ENCODE measurements at places on chromosomes 5 and 9.

- no peak for DNase-seq
Observed at GRCh38 chr9:94649100-94649819, 9.9 kb upstream of the FBP1 start.

DNA sequence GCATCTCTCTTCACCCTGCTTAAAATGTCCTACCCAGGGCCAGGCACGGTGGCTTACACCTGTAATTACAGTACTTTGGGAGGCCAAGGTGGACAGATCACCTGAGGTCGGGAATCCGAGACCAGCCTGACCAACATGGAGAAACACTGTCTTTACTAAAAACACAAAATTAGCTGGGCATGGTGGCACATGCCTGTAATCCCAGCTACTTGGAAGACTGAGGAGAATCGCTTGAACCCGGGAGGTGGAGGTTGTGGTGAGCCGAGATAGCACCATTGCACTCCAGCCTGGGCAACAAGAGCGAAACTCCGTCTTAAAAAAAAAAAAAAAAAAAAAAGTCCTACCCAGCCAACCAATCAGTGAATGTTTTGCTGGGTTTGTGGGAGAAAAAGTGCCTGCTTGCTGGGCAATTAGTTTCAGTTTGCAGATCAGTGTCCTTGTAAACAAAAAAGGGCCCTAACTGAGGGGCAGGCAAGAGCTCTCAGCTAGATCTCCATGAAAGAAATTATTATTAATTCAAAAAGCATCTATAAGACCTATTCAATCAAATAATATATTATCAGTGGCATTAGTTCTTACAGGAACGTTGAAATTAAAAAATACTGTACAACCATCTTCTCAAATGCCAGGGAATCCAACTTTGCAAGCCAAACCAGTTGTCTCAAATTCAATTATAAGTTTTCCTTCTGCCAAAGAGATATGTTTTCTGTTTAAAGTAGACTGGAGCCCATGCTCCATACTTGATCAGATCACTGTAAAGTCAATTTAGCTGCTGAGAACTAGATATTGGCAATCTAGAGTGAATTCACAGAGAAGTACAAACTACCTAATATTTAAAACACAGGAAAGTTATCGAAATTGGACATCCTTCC is 3.9 kb downstream of the MEGF9 start:
- no peak for DNase-seq

DNA sequence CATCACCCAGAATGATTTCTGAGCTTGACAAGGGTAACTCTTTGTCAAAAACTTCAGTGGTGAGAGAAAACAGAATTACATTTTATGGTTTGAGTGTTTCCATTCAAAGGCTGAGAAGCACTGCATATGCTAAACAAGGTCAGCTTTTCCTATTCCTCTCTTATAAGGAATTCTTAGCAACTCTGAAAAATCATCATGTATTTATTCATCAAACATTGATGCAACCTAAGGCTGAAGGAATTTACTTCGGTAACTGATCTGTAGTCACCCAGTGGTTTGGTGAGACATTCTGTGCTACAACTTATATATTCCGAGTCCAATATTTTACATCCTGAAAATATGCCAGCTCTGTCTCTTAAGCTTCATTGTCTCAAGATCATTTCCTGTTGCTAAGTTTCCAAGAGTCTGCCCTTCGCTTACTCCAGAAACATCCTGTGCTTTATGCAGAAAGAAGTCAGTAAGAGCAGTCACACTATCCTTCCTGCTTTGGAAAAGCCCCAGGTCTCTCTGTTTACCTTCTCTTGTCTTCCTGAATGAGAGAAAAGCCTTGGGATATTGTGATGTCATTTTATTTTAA is 176.6 kb upstream of the TBCA start:
- no peak for DNase-seq

DNA sequence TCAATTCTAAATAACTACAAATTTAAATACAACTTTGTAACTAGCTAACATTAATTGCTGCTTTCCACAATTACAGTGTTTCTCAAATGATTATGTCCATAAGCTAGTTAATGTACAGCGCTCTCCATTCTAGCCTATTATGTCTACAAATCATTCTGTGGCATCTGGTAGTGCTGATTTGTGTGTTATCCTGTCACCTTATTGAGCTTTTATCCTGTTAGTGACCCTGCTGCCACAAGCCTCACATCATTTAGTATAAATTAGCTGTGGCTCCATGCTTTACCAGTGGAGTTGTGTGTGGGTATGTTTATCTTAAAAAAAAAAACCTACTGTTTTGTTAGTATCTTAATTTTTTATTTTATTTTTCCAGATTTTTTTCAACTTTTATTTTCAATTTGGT is 112.6 kb upstream of the PJA2 start:
- no peak for DNase-seq

Measured in stimulated activated CD4-positive, alpha-beta T cell treated with anti-CD3 and anti-CD28 coated beads, TNF-alpha, amount 100 ng/mL, for 1 hour (primary cell).